ENCODE measurements at places on chromosomes 12 and 14.

DNA sequence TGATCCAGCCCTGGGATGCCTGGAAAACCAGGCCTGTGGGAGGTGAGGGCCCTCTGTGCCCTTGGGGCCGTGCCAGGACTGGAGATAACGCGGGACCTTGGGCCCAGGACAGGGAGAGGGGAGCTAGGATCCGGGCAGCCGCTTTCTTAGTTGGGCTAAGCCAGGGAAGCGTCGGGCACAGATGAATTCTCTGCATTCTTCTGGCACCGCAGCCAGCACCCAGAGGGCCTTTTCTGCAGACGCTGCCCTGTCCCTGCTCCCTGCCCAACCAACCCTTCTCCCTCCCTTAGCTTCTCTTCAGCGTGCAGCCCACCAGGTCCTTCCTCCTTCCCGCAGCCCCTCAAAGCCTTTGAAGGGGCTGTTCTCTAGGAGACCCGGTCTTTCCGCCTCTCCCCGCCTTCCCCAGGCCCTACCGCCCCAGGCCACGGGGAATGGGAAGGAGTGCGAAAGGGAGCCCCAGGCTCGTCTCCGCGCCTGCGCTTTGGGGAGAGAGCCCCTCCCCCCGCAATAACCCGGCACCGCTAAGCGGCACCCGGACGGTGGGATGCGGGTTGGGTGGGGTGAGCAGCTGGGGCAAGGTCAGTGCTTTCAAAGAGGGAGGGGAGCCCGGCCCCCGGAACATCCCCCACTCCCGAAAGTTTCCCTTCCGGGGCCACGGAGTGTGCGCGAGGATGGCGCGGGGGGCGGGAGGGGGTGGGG is 663 bp downstream of the NCKAP5L start:
- peak; percentile 71 for DNase-seq

DNA sequence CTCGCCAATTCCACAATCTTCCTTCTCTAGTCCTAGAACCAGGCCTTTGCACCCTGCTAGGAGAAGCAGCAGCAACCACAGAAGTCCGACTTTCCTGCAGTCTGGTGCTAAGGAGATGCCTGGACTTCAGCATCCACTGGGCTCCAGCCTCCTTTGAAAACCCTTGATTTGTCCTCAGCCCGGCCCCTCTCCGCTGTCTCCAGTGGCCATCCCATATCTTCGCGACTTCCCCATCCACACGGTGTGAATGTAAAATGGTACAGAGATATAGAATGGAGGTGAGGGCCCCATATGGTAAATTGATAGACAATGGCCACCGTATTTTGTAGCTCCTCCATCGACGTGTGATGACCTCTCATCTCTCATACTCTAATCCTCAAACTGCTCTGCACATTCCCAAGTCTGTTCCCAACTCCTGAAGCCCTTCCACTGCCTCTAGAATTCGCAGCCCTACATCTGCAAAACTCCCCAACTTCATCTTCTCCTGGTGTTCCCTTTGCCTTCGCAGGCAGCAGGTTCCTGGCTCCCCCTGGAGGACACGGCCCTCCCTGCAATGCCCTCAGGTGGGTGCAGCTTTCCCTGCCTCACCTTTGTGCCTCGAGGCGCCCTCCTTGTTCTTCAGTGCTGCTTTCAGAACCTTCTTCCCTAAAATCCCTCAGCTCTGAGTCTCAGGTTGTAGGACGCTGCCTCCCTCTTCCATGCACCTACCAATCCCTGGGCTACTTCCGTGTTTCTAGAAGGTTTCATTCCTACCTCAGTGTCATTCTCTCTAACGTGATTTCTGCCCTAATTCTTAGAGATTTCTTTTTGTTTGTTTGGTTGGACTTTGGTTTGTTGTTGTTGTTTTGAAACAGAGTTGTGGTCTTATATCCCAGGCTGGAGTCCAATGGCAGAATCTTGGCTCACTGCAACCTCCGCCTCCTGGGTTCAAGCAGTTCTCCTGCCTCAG is 36.7 kb downstream of the TMBIM6 start:
- DNase-seq: no peak

GRCh38 chr12:91361864-91362263 is 179.2 kb upstream of the DCN start:
- DNase-seq: no peak

GRCh38 chr12:108297895-108298760 is 41.0 kb downstream of the CMKLR1 start:
- no peak for DNase-seq

Measured in frontal cortex (tissue), 4 donors.